ENCODE measurements at places on chromosomes 13 and 19.

DNA sequence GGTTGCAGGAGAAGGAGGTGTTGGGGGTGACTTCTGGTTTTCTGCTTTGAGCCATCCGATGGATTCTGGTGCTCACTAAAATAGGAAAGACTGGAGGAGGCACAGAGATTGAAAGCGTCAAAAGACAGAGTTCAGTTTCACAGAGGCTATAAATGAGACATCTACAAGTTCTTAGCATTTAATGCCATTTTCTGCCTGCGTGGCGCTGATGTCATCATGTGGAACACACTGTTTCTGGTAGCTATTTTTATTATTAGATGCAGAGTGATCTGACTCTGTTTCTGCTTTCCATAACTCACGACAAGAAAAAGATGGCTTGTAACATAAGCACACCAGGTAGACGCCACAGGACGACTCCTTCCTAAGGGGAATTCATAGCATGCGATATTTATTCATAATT is 3.3 kb upstream of the SLC39A3 start:
- DNase-seq = no peak

DNA sequence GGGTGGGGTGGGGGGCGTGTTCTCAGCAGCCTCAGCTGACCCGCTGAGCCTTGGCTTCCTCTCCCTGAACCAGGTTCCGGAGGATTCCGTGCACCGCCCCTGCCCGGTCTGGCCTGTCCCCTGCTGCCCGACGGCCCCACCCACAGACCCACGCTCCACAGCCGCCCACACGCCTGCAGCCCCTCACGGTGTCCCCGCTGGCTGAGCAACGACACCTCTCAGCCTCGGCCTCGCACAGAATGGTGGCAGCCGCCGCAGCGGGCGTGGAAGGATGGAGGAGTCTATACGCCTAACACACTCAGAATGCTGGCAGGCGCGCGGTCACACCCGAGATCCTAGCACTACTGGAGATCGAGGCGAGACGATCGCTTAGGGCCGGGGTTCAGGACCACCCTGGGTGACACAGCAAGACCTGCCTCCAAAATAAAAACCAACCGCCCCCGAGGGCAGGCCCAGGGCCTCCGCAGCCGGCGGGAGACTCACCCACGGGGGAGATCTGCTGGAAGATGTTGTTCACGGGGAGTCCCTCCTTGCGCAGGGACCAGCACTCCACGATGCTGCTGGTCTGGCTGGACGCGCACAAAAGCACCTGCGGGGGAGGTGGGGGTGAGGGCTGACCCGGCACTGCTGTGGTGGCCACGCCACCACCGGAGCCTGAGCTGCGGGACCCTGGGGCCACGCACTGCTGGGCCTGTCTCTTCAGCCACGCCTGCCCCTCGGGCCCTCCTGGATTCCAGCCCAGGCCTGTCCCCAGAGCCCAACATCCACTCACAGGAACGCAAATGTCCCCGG is 8.4 kb downstream of the MED16 start:
- DNase-seq = no peak

- no peak for DNase-seq
Observed at GRCh38 chr13:27004326-27004725, 167.3 kb downstream of the USP12 start.

DNA sequence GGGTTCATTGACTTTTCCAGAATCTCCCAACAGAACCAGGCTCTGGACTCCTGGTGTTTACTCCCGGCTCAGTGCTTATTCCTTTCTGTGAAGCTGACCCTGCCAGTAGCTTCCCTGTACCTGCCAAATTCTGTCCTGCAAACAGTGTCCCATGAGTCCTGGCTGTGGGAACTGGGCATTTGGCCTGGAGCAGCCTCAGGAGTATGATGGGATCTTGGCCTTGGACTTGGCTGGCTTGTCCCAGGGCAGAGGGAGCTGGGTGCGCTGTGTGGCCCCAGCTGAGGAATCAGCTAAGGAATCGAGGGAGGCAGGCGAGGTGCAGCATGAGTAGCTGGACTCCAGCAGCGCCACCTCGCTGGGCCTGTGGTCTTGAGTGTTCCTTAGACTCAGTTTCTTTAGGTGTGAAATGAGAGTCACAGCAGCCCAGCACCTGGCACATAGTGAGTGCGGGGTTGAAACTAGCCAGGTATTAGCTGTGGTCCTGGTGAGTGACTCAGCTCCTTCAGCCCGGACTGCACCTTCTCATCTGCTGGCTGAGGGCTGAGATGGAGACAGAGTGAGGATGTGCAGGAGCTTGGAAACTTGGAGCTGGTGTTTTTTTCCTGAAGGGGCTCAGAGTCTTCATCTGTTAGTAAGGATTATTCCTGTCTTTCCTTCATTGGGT is 10.4 kb downstream of the CLASRP start:
- no peak for DNase-seq

DNA sequence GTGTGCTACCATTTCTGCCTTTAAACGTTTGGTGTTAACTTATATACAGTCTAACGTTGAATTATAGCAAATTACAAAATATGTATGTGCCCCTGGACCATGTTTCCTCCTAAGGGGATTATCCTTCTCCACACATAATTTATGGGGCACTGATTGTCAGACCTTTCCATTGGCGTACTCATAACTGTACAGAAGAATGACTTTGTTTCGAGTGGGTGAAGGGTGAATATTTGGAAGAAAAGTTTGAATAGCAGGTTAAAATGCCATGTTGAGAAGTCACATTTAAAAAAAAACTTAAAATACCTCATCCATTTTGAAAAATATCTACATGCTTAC is 58.8 kb downstream of the SLC10A2 start:
- no peak for DNase-seq

GRCh38 chr19:57002710-57003109 is 117.1 kb upstream of the USP29 start:
- DNase-seq = no peak

- no peak for DNase-seq
Observed at GRCh38 chr19:33114312-33114711, 17.6 kb upstream of the WDR88 start.

DNA sequence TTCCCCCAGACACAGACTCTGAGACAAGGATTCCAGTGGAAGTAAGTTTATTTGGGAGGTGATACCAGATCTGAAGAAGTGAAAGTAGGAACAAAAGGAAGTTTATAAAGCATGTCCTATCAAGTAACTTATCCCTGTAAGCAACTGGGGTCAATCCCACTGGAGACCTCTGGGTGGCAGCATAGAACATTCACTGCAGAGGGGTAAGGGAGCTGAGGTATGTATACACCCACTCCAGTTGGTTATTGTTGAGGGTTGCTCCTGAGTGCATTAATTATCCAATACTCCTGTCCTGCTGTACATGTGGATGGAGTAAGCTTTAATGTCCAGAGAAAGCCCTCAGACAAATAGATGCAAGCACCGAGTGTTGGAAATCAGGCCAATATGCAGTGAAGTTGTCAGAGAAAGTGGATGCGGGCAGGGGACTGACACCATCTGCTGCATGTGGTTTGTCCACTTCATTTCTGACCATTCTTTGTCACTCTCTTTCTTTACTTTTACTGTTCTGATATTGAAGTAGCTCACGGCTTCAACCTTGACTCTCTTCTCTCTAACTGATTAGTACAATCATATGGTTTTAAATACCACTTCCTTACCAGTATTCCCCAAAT is 46.7 kb downstream of the NOTCH3 start:
- DNase-seq = peak; percentile 53

Measured in GM23248 (cell line).